CD8-positive, alpha-beta T cell (primary cell): ENCODE measurements at places on chromosomes 6 and 20.

DNA sequence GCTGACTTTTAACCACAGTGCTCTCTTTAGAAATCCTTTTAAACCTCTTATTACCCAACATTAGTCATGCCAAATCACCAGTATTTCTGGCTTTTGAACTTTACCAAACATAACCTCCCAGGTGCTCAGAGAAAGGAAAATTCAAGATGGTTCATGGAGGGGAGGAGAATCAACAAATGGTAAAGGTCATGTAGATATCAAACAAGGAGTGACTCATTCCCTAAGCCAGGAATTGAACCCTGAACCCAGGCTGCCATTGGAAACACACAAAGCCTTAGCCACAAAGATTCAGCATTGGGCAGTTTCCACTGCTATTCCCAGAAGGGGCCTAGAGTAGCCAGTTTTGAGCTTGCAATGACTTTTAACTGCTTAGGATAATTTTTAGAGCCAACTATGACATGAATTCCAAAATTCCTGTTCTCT is 21.6 kb upstream of the ENTPD6 start:
- DNase-seq = no peak

GRCh38 chr20:59779656-59780380 is 153.6 kb downstream of the SYCP2 start:
- no peak for DNase-seq

GRCh38 chr20:14957402-14957801 is 620.0 kb upstream of the FLRT3 start:
- no peak for DNase-seq

DNA sequence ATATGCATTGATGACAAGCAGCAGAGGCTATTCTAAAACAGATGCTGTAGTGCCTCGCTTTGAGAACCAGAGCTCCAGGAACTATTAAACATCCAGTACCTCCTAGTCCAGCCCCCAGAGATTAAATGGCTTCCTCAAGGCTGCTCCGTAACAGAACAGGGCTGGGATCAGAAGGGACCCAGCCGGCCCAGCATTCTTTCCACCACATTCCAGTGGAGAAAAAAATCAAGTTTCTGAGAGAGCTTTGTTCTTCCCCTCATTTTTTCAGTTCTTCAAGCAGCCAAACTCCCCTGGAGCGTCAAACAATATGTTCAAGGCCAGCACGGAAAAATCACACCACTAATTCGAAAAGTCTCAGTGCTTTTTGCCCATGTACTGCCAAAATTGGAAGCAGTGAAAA is 5.8 kb upstream of the STMND1 start:
- no peak for DNase-seq

- no peak for DNase-seq
These were observed 76.6 kb upstream of the PROKR2 start for GRCh38 chr20:5393218-5393870.
